ENCODE measurements at places on chromosomes 4 and X.

GRCh38 chr4:112075129-112075753 lies 70.0 kb upstream of the FAM241A start:
- peak; percentile 36 for DNase-seq

DNA sequence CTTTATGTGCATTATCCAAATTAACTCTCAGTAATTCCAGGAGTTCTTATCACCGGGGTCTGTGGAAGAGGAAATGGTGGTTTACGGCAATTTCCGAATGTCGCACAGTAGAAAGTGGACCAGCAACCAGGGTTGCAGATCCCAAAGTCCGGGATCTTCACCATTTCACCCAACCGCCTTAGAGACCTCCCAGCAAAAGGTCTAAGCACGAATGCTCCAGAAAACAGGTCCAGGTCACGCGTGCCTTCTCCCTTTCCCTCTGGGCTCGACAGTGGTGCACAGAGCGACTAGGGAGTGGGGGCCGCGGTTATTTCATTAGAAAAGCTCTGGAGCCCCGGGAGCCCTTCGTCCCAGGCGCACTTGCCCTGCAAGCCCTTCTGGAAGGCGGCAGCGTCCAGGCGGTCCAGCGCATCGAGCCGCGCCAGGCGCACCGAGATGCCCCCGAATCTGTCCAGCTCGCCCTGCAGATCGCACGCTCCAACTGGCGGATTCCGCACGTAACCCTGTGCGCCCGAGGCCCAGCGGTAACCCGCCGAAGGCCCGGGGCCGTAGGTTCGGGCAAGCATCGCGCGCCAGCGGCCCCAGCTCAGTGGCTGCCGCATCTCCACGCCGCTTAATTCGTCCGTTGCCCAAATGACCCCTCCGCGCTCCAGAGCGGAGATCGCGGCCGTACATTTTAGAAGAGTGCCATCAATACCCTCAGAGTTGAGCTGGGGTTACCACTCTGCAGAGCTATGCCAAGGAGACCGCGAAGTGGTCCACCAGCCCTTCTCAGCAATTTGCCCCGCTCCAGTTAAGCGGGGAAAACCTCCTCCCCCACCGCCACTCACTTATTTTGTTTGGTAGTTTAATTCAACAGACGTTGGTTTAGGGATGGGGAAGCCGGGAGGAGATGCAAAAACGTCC lies at the start of gene NUDT6:
Gene NUDT6, minus strand, starts transcription at position 627 of the 906 bp plus-strand sequence. Its CDS starts 25 bp downstream, at position 602.
- no peak for DNase-seq

DNA sequence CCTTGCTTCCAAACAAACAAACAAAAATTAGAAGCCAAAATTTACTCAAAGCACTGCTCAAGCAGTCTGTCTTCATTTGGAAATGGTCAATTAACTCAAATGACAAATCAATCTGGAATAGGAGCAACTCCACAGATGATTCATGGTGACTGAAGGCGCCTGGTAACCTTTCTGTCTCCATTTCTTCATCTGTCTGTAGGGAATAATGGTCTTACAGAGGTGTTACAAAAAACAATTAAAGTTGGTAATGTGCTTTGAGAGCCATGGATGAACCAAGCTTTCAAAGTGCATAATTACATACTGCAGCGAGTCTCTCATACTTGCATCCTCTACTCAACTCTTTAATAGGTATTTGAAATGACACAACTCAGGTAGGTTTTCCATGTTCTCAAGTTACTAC lies 38.3 kb upstream of the STAG2 start:
- DNase-seq = no peak

DNA sequence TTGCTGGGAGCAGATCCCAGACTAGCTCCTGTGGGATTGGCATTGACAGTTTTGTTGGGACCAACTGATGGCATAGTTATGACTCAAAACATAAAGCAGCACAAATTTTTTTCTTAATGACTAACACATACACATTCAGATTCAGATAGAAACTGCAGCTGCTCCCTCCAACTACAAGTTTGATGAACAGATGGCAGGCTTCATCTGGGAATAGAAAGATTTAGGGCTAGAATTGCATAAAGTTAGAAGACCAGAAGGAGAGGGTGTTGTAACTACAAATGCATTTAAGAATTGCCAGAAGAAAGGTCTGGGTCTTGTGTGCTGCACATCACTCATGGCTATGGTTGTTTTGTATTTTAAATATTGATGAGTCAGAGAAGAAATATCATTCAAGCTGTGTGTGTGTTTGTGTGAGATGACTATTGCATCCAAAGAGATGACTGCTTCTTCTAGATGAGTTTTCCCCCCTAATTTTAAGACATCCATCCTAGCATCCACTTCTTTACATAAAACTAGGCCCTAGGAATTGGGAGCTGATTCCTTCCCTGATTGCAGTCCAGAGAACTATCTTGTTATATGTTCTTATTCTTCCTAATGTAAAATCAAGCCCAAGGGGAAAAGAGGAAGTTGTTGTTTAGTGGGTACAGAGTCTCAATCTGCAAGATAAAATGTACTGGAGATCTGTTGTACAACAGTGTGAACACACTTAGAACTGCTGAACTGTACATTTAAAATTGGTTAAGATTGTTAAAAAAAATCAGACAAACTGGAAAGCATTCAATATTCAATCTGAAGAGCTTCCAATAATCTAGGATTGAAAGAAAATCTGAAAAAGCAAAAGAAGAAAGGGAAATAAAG lies 175.1 kb downstream of the PARM1 start:
- DNase-seq = no peak

DNA sequence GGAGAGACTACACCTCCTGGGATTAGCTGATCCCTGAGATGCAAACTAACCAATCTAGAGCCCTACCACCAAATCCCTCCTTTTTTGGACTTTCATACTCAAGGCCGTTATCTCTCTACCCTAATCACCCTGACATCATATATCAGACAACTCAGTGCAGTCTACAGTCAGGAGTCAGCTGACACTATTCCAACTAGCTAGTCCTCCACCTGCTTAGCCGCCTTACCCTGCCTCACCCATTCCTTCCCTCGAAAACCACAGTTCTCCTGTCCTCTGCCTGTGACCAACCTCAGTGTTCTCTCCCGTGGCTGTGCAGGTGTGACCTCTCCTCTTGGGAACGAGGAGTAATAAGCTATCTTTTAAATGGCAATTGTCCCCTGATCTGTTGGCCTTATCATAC lies 1.8 kb upstream of the PPEF2 start:
- no peak for DNase-seq

DNA sequence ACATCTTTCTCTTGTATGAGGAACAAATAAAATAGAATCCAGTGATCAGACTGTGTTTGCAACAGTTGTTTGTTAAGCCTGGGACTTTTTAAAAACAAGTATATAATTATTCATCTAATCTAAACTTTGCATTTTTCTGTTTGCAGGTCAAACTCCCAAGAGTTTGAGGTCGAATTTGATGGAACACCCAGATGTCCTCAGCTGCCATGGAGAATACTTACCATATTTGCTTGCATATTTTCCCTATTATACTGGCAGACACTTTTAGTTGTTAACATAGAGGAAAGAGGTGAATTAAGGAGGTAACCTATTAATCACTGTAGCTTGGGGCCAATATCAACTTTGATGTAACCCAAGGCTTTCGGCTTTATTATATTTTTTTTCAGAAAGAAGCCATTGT lies 401.5 kb upstream of the DIPK2B start:
- DNase-seq = no peak

DNA sequence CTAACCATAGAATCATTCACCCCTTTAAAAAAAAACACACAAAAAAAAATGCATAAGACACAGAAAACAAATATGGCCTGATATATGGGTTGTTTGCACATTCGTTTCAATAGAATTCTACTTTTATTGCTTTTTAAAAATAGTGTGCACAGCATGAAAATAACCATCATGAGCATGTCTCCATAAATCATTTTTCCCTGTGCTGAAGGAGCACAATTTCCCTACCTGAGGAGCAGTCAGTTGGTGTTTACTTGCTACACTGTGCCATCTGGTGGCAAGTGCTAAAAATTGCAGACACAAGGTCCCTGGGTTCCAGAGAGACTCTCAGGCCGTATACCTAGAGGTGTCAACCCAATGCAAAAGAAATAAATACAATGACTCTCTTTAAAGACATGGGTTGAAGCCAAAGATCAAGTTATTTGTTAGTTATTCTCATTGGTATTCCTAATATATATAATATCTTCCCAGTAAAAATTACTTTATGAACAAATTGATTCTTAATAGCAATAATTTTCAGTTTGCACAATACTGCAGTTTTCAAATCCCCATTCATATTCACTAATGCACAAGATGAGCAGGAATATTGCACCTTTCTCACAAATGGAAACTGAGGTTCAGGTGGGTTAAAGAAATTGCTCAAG lies 551.4 kb downstream of the IQCM start:
- DNase-seq = peak; percentile 2

DNA sequence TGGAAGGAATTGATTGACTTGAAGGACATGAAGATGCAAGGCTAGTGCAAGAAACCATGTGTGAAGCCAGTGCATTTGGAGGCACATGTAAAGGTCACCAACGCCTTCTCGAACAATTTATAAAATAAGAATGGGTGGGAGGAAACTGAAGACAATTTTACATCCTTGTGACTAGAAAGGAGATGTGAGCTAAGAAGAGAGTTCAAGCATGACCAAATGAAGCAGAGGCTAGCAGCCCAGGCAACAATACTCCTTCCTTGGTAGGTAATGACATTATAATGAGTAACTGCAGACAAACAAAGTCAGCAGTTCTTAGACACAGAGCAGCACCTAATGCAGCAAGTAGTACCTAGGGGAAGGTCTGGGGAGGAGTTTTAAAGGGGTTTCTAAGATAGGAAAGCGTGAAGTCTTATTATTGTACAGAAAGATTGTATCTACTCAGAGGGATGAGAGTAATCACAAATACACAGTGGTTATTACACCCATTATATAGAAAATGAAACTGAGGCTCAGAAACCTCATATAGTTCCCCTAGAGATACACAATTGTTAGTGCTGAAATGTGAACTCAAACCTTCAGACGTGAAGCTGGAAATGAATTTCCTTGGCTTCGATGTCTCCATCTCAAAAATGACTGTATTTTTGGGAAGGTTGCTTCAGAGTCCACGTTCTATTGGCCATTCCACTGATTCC lies 56.1 kb downstream of the ATXN3L start:
- no peak for DNase-seq

- DNase-seq = no peak
These were observed 4.8 kb downstream of the SLC49A3 start for GRCh38 chr4:683982-684622.

- DNase-seq = no peak
These were observed 46.9 kb downstream of the XIAP start for GRCh38 chrX:123906557-123907316.

- no peak for DNase-seq
These were observed 40.9 kb upstream of the GYPA start for GRCh38 chr4:144181391-144181790.

GRCh38 chr4:162010362-162010761 lies 153.4 kb downstream of the FSTL5 start:
- no peak for DNase-seq

DNA sequence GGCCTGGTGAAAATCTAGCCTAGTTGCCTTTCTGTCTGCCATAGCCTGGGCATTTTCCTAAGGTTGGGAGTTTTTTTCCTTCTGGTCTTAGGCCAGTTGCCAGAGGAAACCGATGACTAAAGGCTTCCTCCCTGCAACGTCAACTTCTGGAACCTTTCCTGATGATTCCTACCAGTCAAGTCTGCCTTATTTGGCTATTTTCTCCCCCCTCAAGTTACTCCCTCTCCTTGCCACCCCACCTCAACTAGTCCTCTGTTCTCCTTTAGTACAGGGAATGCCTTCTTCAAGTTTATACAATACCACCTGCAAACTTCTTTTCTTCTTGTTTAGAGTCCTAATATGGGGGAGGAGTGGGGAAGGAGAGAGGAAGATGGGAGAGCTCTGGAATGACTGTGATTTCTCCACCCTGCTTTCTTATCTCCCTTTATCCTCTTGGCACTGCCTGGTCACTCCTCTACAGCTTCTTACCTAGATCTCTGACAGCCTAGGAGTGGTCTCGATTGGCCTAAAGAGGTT lies 10.6 kb downstream of the MSN start:
- no peak for DNase-seq

GRCh38 chrX:154486396-154487207 lies at the start of gene UBL4A:
Gene UBL4A, minus strand, starts transcription at chrX:154486615. Its CDS starts 31 bp downstream, at chrX:154486584.
- peak; percentile 56 for DNase-seq

DNA sequence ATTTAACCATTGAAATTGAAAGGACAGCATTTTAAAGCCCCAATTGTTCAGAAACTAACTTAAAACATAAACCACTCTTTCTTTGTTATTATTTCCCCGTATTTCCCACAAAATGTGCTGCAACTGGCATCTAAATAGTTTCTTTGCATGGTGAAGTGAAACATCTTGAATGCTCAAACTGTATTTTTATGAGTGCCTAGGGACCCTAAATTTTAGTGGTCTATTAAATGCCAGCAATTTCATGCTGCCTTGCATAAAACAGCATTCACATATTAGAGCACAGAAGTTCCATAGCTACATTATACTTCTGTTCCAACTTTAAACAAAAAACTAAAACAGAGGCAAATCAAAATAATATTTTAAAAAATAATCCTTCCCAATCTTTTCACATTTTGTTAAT lies 5.4 kb downstream of the RAB28 start:
- no peak for DNase-seq

GRCh38 chr4:184983672-184984356 lies 34.5 kb upstream of the HELT start:
- peak; percentile 83 for DNase-seq

GRCh38 chrX:13803116-13803515 lies 13.8 kb downstream of the GPM6B start:
- DNase-seq = no peak

GRCh38 chr4:187491286-187491685 lies 504.3 kb upstream of the ZFP42 start:
- DNase-seq = no peak

DNA sequence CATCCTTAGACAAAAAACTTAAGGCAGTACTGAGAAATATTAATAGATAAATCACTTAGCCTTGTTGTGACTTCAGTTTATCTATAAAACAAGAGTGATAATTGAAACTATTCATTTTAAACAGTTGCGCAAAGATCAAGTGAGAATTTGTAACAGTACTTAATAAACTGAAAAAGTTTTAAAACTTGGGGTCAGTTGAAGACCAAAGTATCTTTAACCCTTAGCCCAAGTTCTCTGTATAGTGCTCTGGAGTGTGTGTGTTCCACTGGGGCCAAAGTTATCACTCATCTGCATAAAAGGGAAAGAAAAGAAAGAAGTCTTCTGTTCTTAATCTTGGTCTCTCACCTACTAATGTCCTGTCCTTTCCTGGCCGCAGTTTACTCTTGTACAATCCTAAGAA lies 11.3 kb downstream of the SMIM14 start:
- DNase-seq = no peak

GRCh38 chrX:2468261-2469195 lies 32.2 kb downstream of the DHRSX start:
- no peak for DNase-seq

- DNase-seq = no peak
These were observed 91.9 kb downstream of the TENT5D start for GRCh38 chrX:80511969-80512760.

Measured in GM19239 (cell line).